ENCODE measurements at places on chromosomes 11 and 22. TPM values are rescaled to one million over a fixed set of nuclear protein-coding genes. Genes with fewer than 3 reads are reported as not detected.

MYBPC3 gene
- total RNA-seq, result not detected

ZNF280B gene
- 2.2 TPM for total RNA-seq

ACTN3 gene
- not detected for total RNA-seq

CCDC73 gene
- total RNA-seq, result not detected

LDHAL6A gene
- total RNA-seq, result not detected

C11orf98 gene
- 44.0 TPM for total RNA-seq

PATE3 gene
- not detected for total RNA-seq

OR8G5 gene
- not detected for total RNA-seq

TSPAN18 gene
- 11.7 TPM for total RNA-seq

OR10D3 gene
- under 0.01 TPM for total RNA-seq

ANO3 gene
- not detected for total RNA-seq

B3GAT3 gene
- total RNA-seq, result 11.8 TPM

YIF1A gene
- total RNA-seq, result 70.6 TPM

FBLN1 gene
- total RNA-seq, result 0.14 TPM

OSBP2 gene
- 10.8 TPM for total RNA-seq

TMX2 gene
- total RNA-seq, result 71.3 TPM

SAA4 gene
- not detected for total RNA-seq

DBX1 gene
- not detected for total RNA-seq

ANGPTL5 gene
- 0.13 TPM for total RNA-seq

OR51A2 gene
- not detected for total RNA-seq

All from thoracic aorta endothelial cell (primary cell).